CD4-positive, alpha-beta memory T cell (primary cell): ENCODE measurements at places on chromosomes 7 and 10.

DNA sequence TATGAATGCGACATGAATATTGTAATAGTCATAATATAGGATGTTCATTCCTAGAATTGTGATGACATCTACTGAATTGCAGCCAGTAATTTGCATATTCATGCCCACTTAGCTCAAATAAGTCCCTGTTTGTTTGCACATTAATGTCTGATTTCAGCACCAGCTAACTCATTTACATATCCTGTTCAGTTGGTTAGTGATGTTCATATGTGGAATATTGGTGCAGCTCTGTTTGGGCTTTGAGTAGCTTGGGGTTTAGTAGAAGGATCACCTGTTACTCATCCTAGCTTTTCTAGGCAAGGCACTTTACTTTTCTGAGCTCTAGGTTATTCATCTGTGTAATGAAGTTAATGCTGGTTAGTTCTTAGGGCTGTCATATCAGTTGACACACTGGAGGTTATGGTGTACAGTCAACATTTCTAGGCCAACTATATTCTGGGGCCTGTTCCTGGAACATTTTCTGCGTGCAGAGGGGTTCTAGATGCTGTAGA lies 238.4 kb downstream of the EXOC4 start:
- no peak for DNase-seq

DNA sequence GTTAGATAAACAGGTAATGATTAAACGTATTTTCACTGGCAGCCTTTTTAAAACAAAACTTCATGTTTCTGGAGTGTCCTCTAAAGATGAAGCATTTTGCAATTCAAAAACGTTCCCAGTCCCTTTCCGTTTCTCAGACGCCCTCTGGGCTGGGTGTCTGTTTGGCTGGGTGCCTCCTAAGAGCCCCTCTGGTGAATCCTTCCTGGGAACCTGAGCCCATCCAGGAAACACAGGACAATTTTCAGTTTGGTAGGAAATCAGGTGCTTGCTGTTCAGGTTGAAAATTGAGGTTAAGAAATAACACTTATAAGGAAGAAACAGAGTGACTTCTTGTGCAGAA lies 76.7 kb downstream of the CHN2 start:
- DNase-seq = no peak

DNA sequence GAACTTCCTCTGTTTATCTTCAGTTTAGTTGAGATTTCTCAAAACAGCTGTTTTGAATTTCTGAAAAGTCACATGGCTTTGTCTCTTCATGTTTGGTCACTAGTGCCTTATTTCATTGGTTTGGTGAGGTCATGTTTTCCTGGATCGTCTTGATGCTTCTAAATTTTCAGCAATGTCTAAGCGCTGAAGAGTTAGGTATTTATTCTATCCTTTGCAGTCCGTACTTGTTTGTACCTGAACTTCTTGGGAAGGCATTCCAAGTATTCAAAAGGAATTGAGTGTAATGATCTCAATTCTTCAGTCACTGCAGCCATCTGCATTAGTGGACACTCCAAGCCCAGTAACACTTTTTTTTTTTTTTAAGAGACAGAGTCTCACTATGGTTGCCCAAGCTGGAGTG lies 67.7 kb downstream of the HERC4 start:
- DNase-seq = no peak

GRCh38 chr7:22627136-22627535 lies 99.9 kb upstream of the IL6 start:
- no peak for DNase-seq

DNA sequence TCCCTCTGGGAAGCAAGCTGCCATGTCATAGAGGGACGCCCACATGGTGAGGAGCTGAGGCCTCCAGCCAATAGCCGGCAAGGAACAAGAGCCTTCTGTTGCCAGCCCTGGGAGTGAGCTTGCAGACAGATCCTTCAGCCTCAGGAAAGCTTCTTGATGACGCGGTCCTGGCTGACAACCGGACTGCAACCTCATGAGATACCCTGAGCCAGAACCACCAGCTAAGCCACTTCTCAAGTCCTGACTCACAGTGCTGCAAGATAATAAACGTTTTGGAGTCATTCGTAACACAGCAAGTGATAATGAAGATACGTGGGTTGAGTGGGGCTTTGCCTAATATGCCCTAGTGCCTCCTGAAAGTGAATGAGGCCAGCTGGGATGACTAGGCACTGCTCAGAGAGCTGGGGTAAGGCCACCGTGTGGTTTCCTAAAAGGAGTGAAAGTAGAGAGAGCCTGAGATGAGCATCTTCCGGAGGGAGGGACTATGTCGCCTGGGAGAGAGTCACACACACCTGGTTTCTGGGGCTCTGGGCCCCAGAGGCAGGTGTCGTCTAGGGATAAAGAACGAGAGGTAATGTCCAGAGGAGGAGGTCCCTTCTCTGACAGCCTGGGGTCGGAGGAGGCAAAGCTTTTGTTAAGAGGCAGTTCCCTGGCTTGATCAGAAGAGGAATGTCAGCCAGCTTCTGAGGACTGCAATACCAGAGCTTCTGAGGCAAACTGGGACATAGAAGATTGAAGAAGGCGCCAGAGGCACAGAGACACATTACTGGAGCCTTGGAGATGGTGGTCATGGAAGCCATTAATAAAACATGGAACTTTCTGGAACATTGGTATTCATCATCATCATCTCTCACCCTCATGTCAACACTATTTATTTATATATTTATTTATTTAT lies 53.6 kb downstream of the PYROXD2 start:
- DNase-seq = no peak

GRCh38 chr10:46547541-46548497 lies 8.6 kb downstream of the GPRIN2 start:
- peak; percentile 18 for DNase-seq
